ENCODE measurements at places on chromosomes 11 and 22.

DNA sequence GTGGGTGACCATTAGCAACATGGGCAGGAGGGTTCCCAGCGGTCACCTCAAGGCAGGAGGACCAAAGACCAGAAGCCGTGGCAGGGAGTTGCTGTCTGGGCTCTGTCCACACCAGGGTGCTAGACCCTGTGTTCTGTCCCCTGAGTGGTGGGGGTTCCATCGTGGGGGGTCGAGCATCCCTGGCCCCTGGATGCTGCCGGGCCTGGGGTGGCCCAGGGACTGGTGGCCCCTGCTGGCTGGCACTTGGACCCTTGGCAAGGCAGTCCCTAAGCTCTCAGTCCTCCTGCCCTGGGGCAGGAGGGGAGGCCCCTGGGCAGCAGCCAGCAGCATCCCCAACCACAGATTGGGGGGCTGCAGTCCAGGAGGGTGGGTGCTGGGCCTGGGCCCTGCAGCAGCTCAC, 13.4 kb upstream of the ARHGAP8 start:
- DNase-seq = no peak

GRCh38 chr11:128785141-128785540, 82.0 kb downstream of the KCNJ1 start:
- DNase-seq = no peak

GRCh38 chr22:46238541-46238940, 11.6 kb downstream of the CDPF1 start:
- no peak for DNase-seq

DNA sequence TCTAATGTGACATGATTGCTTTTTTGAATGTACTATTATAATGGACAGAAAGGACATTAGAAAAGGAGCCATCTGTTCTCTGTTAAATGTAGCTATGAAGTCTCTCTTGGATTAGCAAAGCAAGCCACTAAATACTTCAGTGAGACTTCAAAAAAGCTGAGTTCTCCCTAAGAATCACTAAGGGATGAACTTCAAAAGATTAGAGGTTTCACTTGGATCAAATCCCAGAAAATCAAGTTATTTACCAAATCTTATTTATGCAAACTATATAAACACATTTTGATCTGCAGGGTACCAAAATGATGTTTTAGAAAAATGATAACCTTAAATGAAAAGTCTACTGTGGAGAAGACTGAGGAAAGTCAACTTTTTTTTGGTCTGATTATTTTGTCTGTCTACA, 82.1 kb upstream of the MTMR2 start:
- no peak for DNase-seq

GRCh38 chr22:27803841-27804415, 2.4 kb upstream of the MN1 start:
- DNase-seq = no peak

GRCh38 chr11:19777377-19778102, 64.9 kb downstream of the NAV2 start:
- peak; percentile 60 for DNase-seq

GRCh38 chr22:46209262-46209661, 40.8 kb downstream of the CDPF1 start:
- no peak for DNase-seq

- no peak for DNase-seq
Observed at GRCh38 chr11:61907282-61907681, 10.1 kb downstream of the RAB3IL1 start.

DNA sequence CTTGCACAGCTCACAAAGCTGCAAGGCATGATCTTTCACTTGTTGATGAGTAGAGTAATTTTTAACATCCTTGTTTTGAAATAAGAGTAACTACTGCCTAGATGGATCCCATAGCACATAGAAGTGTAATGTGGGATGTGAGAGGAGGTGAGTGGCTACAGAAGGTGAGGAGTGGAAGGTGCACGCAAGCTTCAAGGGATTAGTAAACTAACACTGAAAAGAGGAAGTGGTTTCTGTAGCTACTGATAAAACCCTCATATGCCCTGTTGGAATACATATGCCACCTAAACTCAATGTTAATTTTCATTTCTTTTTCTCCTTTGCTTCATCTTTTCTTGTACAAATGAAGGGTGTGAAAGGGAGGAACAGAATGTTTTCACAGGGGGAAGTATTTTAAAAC, 22.0 kb upstream of the CTSC start:
- no peak for DNase-seq

DNA sequence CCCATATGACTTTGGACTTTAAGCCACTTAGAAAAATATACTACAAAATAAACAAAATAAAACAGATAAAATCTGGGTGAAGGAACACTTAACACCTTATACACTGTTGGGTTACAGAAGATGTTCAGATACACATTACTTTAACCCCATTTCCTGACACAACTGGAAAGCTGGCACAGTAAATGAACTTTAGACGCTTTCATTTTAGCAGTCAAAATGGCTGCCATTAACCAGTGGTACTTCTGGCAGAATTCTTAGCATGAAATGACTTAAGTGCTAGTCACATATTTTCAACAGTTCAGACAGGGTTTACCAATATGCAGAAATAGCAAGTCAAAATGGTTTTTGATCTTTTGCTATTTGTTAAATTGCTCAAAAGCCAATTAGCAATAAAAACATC, 37.9 kb downstream of the PIK3C2A start:
- no peak for DNase-seq

DNA sequence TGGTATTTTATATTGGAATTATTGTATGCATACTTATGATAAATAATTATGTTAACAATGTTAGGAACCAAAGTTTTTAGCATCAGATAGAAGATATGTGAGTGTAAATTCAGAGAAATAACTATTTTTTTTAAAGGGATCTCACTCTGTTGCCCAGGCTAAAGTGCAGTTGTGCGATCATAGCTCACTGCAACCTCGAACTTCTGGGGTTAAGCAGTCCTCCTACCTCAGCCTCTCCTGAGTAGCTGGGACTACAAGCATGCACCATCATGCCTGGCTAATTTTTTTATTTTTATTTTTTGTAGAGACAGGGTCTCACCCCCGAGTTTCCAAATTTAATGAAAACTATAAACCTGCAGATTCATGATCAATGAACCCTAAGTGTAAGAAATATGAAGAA, 33.6 kb upstream of the RCE1 start:
- no peak for DNase-seq

- no peak for DNase-seq
Observed at GRCh38 chr11:17750013-17750800, 15.6 kb downstream of the KCNC1 start.

GRCh38 chr22:47594836-47595521, 832.5 kb downstream of the TBC1D22A start:
- DNase-seq = no peak

GRCh38 chr22:23400286-23400981, 179.7 kb downstream of the IGLL1 start:
- no peak for DNase-seq

GRCh38 chr22:19772673-19773469, 12.3 kb downstream of the TBX1 start:
- DNase-seq = no peak

- no peak for DNase-seq
Observed at GRCh38 chr11:6362185-6362872, 27.9 kb upstream of the SMPD1 start.

DNA sequence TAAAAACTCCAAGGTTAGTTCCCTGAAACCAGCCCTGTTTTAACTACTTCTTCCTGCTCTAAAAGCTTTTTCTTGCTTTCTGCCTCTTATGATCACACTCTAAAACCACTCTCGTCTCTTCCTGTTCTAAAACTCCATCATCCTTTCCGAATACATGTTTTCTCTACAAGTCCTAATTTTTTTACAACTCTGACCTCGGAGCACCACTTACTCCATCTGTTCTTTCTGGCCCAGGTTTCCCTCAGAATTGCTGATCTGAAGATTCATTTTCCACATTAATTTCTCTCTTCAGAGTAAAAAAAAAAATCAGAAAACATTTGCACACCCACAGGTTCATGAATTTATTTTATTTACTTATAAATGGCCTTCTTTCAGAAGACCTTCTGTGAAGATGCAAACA, 265.7 kb upstream of the CADM1 start:
- no peak for DNase-seq

GRCh38 chr11:86062719-86063118, 6.2 kb downstream of the PICALM start:
- DNase-seq = no peak

DNA sequence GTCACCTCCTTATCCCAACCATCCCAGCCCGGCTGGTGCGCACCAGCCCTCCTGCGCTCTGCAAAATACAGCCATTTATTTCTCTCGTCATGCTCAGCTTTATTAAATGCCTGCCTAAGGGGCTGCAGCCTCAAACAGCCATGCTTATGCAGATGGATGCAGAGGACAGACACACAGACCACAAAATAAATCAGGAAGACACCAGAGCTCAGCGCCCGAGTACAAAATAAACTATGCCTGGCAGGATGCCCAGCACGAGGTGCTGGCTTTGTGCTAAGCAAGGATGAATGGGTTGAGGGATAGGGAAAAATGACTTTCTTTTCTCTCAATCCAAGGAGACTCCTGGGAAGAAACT, 70.5 kb downstream of the RPUSD4 start:
- peak; percentile 81 for DNase-seq

DNA sequence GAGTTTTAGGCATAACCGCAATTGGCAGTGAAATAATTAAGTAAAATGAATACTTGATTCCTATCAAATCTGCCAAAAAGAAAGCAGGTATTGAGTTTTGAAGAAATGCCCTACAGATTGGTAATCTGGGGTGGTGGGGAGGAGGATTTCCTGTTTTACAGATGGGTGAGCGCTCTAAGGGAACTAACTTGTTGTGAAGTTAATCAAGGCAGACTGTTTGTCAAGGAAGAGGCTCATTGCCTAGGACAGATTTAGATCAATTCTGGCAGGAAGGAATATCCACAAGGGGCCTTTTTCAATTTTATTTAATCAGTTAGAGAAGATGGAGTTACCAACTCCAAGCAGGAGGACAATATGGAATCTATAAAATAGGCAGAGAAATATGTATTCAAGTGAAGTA, 271.5 kb upstream of the CCDC90B start:
- DNase-seq = no peak

DNA sequence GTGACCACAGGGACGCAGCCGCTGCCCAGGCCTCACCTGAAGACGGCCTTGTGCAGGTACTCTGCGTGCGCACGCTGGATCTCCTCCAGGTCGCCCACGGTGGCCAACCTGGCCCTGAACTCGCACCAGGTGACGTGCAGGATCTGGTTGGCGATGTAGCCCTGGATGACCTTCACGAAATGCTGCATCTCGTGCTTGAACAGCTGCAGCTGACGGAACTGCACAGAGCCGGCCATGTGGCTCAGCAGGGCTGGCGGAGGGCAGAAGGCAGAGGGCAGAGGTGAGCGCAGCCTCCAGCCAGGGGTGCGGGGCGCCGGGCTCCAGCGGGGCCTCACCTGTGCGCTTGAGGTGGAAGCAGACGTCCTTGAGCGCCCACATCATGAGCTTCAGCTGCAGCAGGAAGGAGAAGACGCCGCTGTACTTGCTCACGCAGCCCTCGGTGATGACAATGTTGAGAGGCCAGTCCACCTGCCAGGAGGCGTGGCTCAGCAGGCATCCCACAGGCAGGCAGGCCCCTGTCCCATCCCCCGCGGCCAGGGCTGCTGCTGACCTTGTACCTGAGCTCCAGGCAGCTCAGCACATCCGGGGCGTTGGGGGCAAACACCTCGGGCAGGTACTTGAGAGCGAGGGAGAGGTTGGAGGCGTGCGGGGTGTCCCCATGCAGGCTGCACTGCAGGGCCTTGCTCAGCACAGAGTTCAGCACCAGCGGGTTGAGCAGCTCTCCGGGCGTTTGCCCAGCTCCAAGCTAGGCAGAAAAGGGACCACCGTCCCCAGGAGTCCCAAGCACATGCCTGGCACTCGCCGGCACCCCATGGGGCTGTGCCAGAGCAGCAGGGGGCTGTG, 17.6 kb downstream of the SELENOO start:
- no peak for DNase-seq

GRCh38 chr22:28892175-28892731, 8.9 kb downstream of the ZNRF3 start:
- DNase-seq = no peak

DNA sequence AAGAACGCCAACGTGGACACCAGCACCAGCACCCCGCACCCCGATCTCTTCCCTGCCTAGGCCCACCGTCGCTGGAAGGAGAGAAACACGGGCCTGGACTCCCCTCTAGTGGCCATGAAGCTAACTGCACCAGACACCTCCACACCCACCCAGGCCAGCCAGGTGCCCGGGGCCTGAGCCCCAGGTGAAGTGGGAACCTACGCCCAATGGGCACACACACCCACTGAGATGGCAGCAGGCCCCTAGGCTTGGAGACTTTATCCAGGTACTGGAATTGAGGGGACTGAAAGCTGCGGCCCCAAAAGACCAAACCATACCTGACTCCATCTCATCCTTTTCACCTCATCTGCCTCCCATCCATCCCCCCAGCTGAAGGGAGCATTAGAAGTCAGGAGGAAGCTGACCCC, 81.0 kb downstream of the BUD13 start:
- DNase-seq = peak; percentile 56

- DNase-seq = peak; percentile 97
Observed at GRCh38 chr11:12182676-12183541, 72.5 kb downstream of the MICAL2 start.

- DNase-seq = no peak
Observed at GRCh38 chr22:39972641-39973040, 12.4 kb downstream of the TMA7B start.

- no peak for DNase-seq
Observed at GRCh38 chr11:17655682-17656081, 63.7 kb upstream of the MYOD1 start.

GRCh38 chr11:61747192-61747966, 5.1 kb upstream of the MYRF start:
- peak; percentile 82 for DNase-seq

DNA sequence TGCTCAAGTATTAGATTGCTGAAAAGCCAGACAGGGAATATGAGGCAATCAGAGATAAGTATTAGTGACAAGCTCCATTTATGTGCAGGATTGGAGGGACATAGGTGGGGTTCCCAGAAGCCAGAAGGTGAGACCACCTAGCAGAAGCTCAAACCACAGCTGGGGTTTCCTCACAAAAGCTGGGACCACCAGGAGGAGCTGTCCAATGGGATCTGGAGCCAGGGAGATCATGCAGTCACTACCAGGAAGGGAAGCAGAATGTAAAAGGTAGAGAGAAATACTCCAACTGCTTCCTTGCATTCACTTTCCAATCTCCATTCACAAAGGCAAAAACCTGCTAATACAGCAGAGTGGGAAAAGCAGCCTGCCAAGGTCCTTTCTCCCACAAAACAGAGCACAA, 5.2 kb upstream of the FSHB start:
- DNase-seq = no peak

DNA sequence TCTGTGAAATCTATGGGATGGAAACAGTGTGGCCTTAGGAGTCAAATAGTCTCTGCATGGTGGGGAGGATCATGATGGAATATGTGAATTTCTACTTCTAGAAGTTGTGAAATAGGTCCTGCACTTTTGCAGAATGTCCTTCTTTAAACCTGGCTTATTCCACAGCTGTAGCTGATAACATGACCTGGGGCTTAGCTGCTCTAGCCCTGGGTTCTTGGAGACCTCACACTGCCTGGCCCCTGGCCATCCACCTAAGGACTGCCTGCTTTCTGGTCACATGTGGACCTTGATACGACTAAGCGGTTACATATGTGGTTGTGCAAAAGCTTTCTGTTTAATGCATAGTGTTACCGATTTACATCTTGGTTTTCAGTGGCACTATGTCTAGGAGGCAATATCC, 88.2 kb downstream of the SWAP70 start:
- no peak for DNase-seq

- no peak for DNase-seq
Observed at GRCh38 chr22:19664951-19665783, 49.1 kb upstream of the SEPTIN5 start.

GRCh38 chr11:27118949-27119348, 78.3 kb downstream of the BBOX1 start:
- DNase-seq = no peak

All from astrocyte of the hippocampus (primary cell).